NCI-H1417 (cell line): ENCODE measurements at places on chromosomes 2 and 18.

DNA sequence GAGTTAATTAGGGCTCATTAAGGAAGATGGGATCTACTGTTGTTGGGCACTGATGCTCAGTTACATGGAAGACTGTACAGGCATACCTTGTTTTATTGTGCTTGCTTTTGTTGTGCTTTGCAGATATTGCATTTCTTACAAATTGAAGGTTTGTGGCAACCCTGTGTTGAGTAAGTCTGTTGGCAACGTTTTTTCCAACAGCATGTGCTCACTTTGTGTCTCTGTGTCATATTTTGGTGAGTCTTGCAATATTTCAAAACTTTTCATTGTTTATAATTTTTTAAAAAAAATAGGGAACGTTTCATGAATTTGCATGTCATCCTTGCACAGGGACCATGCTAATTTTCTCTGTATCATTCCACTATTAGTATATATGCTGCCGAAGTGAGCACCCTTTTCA, 15.6 kb downstream of the PHLPP1 start:
- no peak for DNase-seq

GRCh38 chr2:152407204-152407721, 72.3 kb downstream of the FMNL2 start:
- no peak for DNase-seq

DNA sequence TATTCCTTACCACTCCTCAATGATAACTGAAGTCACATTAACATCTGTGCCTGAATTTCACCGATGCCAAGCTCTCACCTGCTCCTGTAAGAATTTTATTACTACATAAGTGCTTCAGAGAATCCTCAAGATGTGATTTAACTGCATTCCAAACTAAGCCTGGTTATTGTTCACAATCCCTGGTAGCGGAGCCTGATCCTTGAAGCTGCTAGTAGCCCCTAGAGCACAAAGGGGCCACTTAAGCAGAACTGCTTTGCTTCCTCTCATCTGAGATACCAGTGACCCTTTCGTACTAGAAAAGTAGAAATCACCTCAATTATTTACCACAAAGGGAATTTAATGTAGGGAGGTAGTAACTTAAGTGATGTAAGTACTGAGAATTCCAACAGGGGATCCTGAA, 529.6 kb downstream of the CPS1 start:
- peak; percentile 14 for DNase-seq

DNA sequence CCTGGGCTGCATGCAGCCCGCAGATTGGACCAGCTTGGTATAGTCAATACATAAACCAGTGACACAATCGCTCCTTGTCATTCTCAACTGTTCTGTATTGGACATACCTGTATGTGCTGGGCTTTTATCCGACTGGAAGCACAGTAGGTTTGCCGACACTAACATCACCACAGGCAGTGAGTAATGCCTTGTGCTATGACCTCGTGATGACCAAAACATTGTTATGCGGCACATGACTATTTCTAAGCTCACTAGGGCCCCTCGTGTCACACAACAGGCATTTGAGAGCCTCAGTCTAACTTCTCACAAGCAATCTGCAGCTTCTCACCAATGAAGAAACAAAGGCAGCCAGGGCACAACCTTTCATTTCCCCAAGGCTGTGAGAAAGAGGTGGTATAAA, 320.8 kb downstream of the AFF3 start:
- DNase-seq = no peak

- DNase-seq = no peak
Measured at GRCh38 chr18:55240978-55241377, 281.7 kb upstream of the CCDC68 start.

DNA sequence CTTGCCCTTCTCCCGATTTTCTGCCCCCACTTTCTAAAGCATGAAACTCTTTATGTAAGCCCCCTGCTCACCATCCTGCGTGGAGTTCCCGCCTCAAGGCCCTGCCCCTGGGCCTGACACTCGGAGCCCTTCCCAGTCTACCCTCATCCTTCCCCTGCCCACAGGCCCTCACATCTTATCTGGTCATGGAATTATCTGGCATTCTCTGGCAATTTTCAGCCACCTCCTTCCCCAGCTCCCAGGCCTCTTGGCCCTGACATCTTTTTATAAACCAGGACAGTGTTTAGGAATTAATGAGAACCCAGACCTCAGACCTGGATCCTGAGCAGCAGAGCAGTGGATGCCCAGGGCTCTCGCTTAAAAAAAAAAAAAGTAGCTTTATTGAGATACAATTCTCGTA, 61.7 kb downstream of the BOLA3 start:
- no peak for DNase-seq

DNA sequence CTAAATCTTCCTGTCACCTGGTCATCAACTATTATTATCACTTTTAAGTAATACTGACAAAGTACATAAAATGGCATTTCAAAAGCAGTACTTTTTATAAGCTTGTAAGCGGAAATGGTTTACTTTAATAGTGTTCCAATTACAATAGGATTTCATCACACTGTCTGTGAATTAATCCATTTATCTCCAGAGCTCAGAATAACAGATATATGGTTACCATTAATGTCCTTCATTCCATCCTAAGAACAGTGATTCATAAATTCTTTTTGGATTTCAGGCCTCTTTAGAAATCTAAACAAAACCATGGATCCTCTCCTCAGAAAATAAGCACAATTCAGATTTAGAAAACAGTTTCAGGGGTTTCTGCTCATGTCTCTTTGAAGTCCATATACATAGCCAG, 68.4 kb downstream of the PID1 start:
- no peak for DNase-seq

- peak; percentile 71 for DNase-seq
Measured at GRCh38 chr18:79798999-79799370, 1.2 kb downstream of the KCNG2 start.

DNA sequence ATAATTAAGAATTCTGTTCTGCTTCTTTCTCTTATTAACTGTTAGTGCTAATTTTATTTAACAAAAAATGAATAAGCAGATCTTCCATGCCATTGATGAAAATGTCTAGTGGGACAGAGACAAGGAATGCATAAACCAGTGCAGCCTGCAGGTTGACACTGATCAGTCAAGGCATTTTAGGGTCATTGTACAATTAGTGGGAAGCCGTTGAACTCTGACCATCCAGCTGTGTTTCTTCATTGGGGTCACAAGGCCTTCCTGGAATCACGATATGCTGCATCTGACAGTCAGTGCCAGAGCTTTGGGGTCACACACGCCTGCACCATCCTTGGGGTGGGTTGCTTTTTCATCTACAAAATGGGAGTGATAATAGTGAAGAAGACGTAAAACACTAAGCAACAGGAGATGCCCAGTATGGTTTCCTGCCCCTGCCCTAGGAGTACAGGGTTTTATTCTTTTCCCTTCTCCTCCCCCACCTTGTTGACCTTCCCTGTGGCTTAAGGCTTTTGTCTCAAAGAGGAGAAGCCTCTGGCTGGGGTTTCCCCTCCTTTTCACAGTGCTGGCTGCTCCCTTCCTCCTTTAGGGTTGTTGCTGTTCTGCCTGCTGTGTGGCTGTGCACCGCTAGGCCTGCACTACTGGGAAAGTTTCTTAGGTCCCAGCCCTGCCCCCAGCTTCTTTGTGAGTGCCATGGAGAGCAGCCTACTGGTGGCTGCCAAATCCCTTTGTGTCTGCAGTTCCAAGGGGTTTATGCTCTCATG, 245.6 kb downstream of the TPGS2 start:
- no peak for DNase-seq
